HEK293T (cell line): ENCODE measurements at places on chromosomes 7 and 10.
A peak's percentile ranks its signal among the peaks of the same experiment; 100 is the strongest.

DNA sequence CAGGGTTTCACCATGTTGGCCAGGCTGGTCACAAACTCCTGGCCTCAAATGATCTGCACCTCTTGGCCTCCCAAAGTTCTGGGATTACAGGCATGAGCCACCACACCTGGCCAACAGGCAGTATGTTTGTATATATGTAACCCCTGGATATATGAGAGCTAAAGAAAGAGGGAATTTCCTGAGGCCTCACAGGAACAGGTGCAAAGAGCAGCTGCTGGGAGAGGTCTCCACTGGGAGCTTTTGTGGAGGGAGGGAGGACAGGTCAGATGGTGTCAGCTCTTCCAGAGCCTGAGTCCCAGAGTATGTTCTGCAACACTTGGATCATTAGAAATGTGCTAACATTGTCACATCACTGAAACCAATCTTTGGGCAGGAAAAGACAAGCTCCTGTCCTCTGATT lies 110.1 kb upstream of the KIF5B start:
- no peak for DNase-seq

- DNase-seq, result no peak
Observed at GRCh38 chr7:50771120-50772002, 11.3 kb downstream of the GRB10 start.

GRCh38 chr10:118983263-118983662 lies 46.3 kb upstream of the NANOS1 start:
- no peak for DNase-seq

DNA sequence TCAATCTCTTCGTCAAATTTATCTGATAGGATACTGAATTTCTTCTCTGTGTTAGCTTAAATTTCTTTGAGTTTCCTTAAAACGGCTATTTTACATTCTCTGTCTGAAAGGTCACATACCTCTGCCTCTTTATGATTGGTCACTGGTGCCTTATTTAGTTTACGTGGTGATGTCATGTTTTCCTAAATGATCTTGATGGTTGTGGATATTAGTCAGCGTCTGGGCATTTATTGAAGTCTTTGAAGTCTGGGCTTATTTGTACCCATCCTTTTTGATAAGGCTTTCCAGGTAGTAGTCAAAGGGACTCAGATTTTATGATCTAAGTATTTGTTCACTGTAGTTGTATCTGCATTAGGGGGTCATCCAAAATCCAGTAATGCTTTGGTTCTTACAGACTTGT lies 1407.5 kb upstream of the LRRTM3 start:
- DNase-seq, result no peak

DNA sequence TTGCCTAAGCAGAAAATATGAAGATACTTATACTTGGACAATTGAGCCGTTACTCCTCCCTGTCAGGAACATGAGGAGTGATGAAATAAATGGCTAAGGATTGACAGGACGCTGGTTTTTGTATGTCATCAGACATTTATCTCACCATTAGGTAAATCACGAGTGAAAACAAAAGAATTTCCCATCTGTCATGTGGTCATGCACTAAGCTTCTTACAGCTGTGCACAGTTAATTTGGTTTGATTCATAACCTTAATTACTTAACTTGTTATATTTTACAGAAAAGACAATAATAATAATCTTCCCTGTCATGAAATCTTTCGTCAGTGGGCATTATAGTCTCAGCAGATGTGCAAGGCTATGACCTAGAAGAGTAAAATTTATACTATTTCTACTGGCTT lies 266.5 kb downstream of the HGF start:
- DNase-seq, result no peak

DNA sequence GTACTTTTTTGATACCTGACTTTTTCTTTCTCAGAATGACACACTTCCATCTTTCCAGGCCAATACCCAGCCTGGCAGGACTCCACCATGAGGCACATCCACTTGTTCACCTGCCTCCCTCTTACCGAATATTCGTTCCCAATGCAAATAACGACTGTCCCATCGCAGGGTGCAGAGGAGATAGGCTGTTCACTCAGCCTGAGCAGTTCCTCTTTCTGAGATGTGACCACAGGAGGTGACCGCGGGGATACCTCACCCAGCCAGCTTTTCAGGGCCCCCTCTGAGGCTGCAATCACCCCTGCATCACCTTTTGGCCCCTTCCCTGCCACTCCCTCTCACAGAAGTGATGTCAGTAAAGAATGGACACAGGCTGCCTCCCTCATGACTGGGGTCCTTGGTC lies 28.3 kb downstream of the PTPRN2 start:
- no peak for DNase-seq

DNA sequence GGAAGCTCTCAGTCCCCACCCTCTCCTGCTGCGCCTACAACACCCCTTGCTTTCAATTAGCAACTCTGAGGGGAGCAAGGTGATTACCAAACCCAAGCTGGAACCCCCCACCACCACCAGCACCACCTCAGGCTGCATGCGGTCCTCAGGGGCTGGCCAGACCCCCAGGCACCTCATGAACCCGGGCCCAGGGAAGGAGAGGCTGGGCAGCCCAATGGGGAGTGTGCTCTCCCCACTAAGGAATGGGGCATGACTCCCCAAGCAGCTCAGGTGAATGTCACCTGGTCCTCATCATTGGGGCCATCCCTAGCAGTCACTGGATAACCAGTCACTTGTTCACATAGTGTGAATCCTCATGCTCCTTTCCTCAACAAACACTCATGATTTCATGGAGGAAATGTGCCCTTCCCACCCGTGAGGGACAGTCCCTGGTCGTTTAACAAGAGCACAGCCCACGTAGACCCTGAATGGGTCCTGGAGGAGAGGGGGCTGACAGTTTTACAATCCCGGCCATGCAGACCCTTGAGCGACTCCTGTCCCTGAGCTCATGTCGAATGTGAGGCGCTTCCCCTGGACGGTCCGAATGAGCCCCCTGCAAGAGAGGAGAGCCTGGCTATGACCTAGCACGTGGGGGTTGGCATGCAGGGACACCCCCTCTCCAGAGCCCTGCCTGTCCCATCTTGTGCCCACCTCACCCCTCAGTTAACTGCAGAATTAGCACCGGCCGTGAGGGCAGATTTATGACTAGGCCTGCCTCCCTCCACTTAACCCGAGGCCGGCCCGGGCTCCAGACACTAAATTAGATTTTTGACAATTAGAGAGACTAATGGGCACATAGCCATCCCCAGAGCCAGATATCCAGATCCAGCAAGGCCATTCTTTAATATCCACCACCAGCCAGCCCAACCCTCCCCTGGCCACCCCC lies 29.1 kb downstream of the POLL start:
- DNase-seq, result no peak

DNA sequence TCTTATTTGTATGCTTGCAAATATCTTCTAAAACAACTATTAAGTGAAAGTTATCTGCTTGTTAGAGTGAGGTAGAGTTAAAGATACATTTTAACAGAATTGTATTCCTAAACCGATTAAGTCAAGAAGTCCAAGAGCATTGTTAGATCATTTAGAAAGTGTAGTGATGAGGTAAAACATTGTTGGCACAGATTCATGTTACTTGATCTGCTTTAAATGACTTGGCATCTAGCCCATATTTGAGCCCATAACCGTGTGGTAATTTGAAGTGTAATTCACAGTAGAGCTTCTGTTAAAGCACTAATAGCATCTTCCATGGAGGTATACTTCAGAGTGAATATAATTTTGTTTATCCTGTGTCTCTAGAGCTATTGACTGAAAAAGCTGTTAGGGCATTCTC lies 62.1 kb downstream of the PTEN start:
- peak; percentile 18 for DNase-seq

DNA sequence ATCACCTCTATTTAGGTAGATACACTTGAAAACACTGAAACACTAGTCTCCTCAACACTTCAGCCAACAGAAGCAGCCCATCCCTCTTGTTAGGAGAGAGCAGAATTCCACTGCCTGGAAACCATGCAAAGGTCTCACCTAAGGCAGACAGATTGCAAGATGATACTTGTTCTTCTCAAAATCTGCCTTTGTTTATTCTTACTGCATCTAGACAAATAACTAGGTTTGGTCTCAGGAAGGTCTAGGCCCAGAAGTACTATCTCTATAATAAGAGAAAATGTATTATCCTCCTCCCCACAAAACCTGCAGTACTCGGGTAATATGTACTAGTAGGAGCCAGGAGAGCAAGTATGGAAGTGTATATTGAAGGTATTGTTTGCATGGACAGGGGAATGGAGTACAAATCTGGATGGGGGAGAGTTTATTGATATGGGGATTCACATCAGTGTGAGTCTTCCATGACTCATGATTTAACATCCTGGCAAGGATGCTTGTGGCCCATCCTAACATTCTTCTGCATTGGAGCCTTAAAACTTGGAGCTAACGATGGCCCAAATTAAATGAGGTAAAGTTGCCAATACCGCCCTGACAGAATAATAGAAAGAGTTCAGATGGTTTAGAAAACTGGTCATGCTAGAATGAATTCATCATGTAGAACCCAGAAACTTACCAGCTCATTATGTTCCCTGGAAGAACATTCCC lies 109.2 kb downstream of the EPC1 start:
- no peak for DNase-seq

- DNase-seq, result no peak
Observed at GRCh38 chr7:132080967-132081668, 495.2 kb downstream of the PLXNA4 start.

DNA sequence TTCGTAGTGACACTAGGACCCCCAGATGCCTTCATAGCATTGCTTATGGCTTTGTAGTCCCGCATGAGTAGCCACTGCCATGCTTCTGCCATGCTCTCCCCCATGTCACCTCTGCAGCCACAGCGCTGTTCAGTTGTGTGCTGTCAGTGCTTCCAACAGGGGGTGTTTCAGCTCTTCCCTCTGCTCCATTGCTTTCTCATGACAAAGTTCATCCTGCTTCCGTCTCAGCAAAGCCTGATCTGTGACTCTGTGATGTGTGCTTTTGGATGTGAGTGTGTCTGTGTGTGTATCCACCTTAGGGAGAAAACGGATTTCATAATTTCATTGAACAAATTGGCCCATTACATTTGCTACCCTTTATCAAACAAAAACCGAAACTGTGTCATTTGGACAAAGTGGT lies 134.9 kb upstream of the SAMD8 start:
- no peak for DNase-seq

DNA sequence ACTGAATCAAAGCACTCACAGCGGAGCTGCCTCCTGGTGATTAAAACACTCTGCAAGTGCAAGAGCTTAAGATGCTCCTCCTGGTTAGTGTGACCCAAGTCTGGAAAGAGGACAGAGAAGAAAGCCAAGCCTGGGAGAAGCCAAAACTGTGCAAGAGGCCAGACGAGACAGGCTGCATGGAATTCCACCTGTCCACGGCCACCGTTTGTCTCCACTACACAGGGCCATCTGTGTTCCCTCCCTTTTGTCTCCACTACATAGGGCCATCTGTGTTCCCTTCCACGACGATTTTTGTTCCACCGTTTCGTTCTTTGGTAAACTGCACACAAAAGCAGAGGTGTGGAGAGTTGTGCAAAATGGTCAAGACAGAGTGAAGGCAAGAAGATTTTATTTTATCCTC lies 233.0 kb downstream of the DIP2C start:
- no peak for DNase-seq

- DNase-seq, result no peak
Observed at GRCh38 chr7:107966711-107967110, 36.2 kb downstream of the LAMB1 start.

- DNase-seq, result no peak
Observed at GRCh38 chr7:36600869-36601530, 123.3 kb downstream of the AOAH start.

GRCh38 chr7:84104826-84105225 lies 89.8 kb downstream of the SEMA3A start:
- no peak for DNase-seq

DNA sequence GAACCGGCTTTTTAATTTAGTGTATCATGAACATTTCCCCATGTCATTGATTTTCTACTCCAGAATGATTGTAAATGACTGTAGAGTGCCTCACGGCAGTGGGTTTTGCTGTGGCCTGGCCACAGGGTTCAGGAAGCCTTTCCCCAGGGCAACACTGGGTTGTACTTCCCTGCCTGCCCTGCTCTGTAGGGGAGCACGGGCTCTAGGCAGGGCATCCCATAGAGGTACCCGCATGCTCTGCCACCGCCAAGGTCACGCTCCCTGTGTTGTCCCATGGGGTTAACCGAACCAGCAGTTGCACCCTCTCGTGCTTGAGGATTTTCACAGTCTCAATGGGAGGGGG lies 63.8 kb downstream of the BPGM start:
- no peak for DNase-seq

DNA sequence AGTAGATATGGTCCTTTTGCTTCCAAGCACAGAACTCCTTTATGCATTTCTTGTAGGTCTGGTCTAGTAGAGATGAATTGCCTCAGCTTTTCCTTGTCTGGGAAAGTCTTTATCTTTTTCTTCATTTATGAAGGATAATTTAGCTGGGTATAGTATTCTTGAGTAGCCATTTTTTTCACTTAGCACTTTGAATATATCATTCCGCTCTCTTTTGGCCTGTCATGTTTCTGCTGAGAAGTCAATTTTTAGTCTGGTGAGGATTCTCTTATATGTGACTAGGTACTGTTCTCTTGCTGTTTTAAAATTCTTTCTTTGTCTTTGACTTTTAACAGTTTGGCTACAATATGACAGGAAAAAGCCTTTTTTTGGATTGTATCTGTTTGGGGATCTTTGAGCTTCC lies 68.6 kb upstream of the IMMP2L start:
- DNase-seq, result no peak

- DNase-seq, result no peak
Observed at GRCh38 chr7:30795161-30795948, 24.1 kb downstream of the MINDY4 start.

GRCh38 chr7:153934629-153935028 lies 117.6 kb upstream of the DPP6 start:
- DNase-seq, result no peak

GRCh38 chr10:33234831-33235237 lies 99.6 kb downstream of the NRP1 start:
- no peak for DNase-seq

GRCh38 chr10:70682920-70683600 lies 10.8 kb downstream of the ADAMTS14 start:
- DNase-seq, result no peak

- DNase-seq, result no peak
Observed at GRCh38 chr10:132460071-132460470, 63.1 kb downstream of the PWWP2B start.

- DNase-seq, result no peak
Observed at GRCh38 chr10:27525819-27526218, 21.7 kb downstream of the RAB18 start.

DNA sequence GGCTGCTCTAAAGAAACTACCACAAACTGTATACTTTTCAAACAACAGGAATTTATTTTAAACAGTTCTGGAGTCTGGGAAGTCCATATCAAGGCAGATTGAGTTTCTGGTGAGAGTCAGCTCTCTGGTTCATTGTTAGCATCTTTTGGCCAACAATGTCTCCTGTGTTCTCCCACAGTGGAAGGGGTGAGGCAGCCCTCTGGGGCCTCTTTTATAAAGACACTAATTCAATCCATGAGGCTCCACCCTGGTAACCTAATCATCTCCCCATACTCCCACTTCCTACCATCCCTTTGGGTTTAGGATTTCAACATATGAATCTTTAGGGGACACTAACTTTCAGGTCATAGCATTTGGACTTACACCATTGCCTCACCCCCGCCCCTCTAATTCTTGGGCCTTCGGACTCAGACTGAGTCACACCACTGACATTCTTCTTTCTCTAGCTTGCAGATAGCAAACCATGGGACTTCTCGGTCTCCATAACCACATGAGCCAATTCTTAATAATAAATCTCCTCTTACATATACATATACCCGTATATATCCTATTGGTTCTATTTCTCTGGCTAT lies 64.3 kb upstream of the ANTXRL start:
- DNase-seq, result no peak

GRCh38 chr7:22660732-22661131 lies 66.3 kb upstream of the IL6 start:
- peak; percentile 35 for DNase-seq

- no peak for DNase-seq
Observed at GRCh38 chr10:30353851-30354250, 4.8 kb upstream of the MTPAP start.
